ENCODE measurements at places on chromosomes 16 and 17.

- no peak for DNase-seq
These were observed 15.4 kb upstream of the GFAP start for GRCh38 chr17:44930667-44931066.

DNA sequence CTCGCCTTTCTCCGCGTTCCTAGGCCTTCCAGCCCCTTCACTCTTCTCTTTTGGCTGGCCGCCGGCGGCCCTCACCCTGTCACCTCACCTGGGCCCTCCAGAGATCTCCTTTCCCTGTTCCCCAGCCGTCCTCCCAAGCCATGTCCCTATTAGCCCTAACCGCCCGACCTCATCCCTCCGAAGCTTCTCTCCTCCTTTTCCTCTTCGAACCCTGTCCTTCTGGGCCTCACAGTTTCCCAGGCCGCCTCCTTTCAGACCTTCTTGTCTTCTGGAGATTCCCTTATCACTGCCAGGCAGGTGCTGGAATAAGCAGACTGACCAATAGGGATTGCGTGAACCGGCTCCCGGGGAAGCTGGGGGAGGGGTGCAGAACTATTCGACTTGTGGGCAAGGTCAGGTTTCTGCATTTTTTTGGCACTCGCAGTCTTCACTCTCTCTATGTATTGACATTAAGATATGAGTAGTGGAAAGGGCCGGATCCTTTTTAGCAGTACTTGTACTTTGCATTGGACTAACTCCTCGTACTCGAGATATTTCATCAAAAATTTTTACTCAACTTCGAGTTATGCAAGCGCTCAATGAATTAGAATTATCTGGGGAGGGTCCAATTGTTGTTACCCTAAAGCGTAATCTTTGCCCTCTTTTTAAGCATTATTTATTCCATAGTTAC lies 690 bp downstream of the RHOT1 start:
- DNase-seq: peak; percentile 62

- no peak for DNase-seq
These were observed 112.2 kb downstream of the AATF start for GRCh38 chr17:37060928-37061327.

- DNase-seq: no peak
These were observed 19.7 kb upstream of the C17orf107 start for GRCh38 chr17:4879601-4880000.

GRCh38 chr16:66899310-66899944 lies 19.1 kb downstream of the PDP2 start:
- DNase-seq: no peak

- DNase-seq: peak; percentile 22
These were observed 7.1 kb downstream of the KRT13 start for GRCh38 chr17:41498276-41498675.

GRCh38 chr16:49775581-49775980 lies 80.3 kb downstream of the ZNF423 start:
- no peak for DNase-seq

- no peak for DNase-seq
These were observed 380.7 kb upstream of the PSMD7 start for GRCh38 chr16:73915935-73916334.

Measured in KBM-7 (cell line).